Fibroblast of skin of right quadriceps (primary cell): ENCODE measurements at places on chromosomes 3 and 15.

GRCh38 chr3:45225465-45226205 lies 452 bp downstream of the TMEM158 start:
- peak; percentile 20 for DNase-seq

GRCh38 chr3:141164852-141165251 lies 66.8 kb upstream of the PXYLP1 start:
- no peak for DNase-seq

GRCh38 chr3:141894524-141895176 lies 18.2 kb downstream of the ATP1B3 start:
- peak; percentile 85 for DNase-seq

DNA sequence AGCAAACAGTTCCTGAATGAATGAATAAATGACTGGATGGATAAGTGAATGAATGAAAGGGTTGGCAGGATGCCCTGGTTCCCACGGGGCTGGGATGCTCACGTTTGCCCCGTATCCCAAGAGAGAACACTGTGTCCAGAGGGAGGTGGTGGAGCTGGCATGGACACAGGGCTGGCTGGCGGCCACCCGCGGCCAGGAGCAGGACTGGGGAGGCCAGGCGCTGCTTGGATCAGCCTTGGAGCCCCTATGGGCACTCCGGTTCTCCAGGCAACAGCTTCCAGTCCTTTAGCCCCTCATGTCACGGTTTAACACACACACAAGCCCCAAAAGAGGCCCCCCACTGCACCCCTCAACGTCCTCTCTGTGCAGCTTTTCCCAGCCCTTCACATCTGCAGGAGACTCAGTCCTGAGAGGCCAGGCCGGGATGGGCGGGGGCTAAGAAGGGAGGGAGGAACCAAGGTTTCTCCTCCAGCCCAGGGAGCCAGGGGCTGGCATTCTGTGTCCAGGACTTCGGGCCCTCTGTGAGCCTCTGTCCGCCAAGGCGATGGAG lies 86.0 kb upstream of the ALDH1L1 start:
- no peak for DNase-seq

DNA sequence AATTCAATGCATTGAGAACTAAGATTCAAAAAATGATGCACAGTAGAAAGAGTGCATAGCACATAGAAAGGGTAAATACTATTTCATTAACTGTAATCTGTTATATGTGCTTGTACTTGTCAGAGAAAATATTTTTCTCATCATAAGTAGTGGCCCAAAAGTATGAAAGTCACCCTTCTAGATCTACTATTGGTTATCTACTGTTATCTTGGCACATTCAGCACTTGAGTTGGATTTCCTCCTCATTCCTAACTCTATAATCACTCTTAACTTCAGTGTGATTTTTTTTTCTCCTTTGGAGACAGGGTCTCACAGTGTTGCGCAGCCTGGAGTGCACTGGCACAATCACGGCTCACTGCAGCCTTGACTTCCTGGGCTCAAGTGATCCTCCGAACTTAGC lies 194.4 kb downstream of the PCCB start:
- DNase-seq: peak; percentile 3

GRCh38 chr3:126365351-126366277 lies 8.4 kb upstream of the KLF15 start:
- DNase-seq: no peak

DNA sequence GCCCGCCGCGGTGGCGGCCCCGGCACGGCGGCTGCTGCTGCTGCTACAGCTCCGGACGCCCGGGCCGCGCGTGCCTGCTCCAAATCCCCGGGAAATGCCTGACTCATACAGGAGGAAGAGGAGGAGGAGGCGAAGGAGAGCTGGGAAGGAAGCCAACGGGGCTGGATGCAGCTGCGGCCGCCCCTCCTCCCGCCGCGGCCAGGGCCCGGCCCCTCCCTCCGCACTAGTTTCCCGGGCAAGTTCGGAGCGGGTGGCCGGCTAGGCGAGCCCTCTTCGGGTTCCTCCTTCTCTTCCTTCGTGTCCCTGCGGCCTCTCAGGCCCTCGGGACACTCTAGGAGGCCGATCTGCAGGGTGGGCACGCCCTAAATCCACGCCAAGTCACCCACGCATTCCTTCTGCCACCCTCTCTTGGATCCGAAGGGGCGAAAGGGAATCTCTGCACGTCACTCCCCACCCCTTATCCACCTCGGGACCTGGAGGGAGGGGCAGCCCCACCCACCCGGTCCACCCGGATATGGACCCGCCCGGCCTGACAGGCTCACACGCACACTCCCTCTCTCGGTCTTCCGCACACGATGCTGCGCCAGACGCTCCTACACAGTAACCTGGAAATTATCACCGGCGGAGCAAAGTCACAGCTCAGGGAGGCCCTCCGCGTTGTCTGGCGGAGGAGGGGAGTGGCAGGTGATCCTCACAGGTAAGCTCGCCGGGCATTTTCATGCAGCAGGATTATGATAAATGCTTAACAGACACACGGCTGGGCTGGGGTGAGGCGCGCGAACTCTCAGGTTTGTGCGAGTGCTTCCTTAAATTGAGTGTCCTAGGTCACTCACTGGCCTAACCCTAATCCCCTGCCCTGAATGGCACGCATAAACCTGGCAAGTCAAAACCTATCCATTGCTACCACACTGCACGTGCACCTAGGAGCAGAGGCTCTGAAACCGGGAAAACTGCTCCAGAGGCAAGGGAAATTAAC lies at the start of the genes OSBPL10 and ZNF860:
TSS of gene OSBPL10 (minus strand) at position 57 of the 976 bp plus-strand sequence. CDS start 83 bp downstream, outside the sequence.
TSS of gene ZNF860 (plus strand) at position 545 of the 976 bp plus-strand sequence. CDS start 7,330 bp downstream, outside the sequence.
- DNase-seq: peak; percentile 92

- no peak for DNase-seq
Observed at GRCh38 chr3:17738921-17739320, 3.5 kb downstream of the TBC1D5 start.

DNA sequence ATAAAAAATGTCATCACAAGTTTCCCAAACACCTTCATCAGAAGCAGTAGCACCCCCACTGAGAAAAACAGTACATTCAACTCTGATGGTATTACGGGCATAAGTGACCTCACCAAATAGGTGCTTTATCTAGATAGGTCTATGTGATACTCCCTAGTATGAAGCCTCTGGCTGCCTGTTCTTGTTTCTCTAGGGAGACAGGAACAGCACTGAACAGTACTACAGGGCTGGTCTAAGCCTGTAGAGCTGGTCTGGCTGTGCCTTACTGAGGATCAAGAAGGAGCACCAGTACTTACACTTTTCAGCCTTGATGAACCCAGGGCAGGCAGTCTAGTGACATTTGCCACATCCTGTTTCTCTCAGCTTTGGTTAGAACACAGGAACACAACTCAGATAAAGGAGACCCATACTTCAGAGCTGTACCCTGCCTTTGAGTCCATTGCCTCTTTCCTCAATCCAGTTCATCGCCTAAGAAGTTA lies 35.9 kb downstream of the OXNAD1 start:
- no peak for DNase-seq

DNA sequence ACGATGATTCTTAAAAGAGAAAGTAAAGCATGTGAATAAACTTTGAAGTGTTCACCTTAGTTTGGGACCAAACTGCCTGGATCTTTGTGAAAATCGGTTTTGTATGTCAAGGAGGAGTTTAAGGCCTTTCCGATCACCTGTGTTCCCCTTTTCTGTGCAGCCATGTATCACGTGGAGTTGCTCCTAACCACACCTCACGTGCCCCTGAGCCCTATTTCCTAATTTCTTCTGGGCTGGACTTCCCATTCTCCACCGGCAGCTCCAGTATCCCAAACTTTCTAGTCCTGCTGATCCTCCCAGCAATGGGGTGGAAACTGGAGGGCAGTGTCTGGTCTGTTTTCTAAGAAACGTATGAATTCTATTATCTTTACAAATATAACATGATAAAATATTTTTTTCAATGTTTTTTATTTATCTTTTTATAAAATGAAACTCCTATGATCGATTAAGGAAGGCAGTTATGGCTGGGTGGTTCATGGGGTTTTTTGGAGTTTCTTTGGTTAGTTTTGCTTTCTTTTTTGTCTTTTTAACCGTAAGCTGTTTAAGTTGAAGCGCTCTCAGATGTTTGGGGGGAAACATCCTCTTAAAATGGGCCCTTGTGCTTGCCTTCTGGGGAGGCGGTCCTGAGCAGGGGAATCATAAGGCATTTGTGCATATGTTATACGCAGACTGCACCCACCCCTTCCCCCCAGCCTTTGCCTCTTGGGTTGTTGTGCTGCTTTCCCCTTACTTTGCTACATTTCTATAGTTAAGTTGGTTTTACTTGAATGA lies 43.6 kb upstream of the WWTR1 start:
- DNase-seq: peak; percentile 43

GRCh38 chr3:124969963-124970722 lies 35.6 kb upstream of the MUC13 start:
- DNase-seq: no peak

GRCh38 chr15:27353856-27354255 lies 382.9 kb downstream of the GABRG3 start:
- peak; percentile 69 for DNase-seq

DNA sequence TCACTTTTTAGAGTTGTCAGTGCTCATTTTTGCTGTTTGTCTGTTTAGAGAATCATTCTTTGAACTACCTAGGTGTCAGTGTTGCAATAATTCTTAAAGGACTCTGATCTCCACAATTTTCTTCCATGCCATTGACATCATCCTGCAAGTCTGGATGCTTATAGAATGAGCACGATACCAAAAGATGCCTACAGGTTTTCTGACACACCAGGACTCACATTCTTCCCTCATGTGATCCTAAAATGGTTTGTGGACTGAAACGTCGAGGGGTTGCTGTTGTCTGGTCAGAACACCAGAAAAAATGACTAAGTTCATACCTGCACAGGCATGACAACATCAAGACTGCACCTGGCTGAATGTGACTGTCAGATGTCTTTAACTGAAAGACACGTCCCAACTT lies 95.9 kb downstream of the SEMA5B start:
- no peak for DNase-seq

GRCh38 chr3:38268087-38268486 lies 2.5 kb downstream of the SLC22A13 start:
- no peak for DNase-seq

- DNase-seq: peak; percentile 13
Observed at GRCh38 chr3:115281697-115282675, 134.9 kb upstream of the ZBTB20 start.

- no peak for DNase-seq
Observed at GRCh38 chr3:116920826-116921610, 211.4 kb downstream of the TUSC7 start.

- no peak for DNase-seq
Observed at GRCh38 chr3:112030901-112031300, 3.6 kb upstream of the TMPRSS7 start.

DNA sequence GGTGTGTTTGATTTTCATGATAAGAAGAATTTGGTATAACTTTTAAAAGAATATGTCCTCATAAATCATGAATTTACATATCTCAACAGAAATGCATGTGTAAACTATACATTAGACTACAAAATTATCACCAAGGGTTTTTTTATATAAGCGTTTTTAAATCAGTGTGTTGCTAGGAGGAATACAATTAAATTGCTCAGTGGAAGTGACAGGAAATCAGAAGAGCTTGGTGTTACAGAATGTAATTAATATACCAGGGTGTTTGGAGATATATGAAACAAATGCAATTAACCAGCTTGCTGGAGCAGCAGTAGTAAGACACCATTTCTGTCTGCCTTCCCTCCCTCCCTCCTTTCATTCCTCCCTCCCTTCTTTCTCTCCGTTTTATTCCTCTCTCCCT lies 2.4 kb downstream of the ROBO2 start:
- no peak for DNase-seq

GRCh38 chr15:70264014-70264582 lies 166.4 kb upstream of the TLE3 start:
- peak; percentile 40 for DNase-seq

DNA sequence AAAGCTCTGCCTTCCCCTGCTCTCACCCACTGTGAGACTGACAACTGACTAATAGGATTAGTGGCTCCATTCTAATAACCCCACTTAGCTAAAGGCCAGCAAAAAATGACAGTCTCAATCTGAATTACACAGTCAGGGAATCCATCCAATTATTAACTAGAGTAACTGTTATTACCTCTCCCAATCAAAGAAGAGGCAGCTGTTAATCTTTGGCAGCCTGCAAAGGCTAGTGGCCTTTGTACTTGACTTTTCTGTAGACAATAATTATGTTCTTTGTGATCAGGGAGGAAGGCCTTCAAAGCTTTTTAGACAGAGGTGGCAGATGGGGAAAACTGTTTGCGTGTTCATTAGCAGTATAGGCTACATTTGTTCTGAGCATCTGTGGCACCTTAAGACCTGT lies 177.7 kb downstream of the ISL2 start:
- no peak for DNase-seq

DNA sequence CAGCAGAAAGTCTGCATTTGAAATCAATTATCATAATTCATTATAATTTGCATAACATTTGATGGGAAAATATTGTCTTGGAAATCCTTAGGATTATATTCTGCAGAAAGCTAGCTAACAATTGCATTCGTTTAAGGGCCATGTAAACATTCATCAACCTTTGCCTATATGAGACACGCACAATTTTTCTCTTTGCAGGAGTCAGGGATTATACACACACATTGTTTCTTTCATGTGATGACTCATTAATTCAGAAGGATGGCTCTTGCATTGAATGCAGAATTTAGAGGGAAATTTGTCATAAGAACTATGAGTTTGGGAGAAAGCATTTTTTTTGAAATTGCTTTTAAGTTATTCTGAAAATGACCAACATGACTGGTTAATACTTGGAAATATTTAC lies 844.7 kb downstream of the DIPK2A start:
- DNase-seq: peak; percentile 63

GRCh38 chr15:60893886-60894285 lies 335.2 kb downstream of the RORA start:
- no peak for DNase-seq

- no peak for DNase-seq
Observed at GRCh38 chr15:70417535-70417934, 319.8 kb upstream of the TLE3 start.

DNA sequence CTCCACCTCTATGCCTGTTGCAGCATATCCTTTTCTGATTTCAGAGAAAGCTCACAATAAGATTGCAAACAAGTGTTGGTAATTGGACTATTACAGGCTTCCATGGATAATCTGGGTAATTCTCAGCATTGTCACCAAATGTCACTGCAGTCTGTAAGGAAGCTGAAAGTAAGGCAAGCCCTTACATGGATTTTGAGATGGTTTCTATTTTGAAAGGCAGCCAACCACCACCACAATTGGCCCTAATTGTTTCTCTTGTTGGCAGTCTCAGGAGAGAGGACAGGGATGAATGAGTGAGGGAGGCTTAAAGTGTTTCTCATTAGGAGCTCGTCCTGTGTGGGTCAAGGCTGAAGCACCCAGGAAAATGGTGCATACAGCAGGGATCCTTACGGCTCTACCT lies 879.9 kb downstream of the TUSC7 start:
- DNase-seq: no peak
